ENCODE measurements at places on chromosomes 3 and 15.

DNA sequence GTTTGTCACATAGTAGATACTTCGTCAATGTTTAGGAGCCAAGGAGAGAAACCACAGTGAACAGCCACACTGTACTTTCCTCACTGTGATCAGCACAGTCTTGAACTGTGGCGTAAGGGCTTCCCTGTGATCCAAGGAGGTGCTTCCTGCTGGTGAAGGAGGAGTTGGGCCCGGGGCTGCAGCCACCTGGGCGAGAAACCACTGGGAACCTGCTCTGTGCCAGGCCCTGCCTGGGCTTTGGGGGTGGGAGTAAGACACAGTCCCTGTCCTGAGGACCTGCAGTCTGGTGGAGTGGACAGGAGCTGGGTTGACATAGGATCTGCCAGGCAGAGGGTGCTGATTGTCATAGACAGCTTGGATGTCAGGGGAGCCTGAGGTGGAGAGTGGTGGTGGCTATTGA lies 60.5 kb upstream of the MRPS22 start:
- no peak for DNase-seq

DNA sequence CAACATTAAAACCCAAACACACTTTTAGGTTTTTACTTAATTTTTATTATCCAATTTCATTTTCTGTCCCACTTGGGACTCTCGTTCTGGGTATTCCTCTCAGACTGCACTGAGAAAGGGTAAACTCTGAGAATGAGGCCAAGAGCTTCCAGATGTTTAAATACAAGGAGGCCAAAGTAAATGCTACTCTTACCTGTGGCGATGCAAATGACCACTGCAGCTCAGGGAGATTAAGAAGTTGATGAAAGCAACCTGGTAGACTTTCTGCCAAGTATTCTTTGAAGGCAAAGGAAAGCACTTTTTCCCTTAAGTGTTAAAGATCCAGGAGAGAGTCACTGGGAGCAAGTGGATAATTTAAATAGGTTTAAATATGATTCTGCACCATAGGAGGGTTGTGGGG lies 39.1 kb downstream of the NPTN start:
- no peak for DNase-seq

- DNase-seq: no peak
Observed at GRCh38 chr15:66298803-66299251, 5.5 kb downstream of the DIS3L start.

DNA sequence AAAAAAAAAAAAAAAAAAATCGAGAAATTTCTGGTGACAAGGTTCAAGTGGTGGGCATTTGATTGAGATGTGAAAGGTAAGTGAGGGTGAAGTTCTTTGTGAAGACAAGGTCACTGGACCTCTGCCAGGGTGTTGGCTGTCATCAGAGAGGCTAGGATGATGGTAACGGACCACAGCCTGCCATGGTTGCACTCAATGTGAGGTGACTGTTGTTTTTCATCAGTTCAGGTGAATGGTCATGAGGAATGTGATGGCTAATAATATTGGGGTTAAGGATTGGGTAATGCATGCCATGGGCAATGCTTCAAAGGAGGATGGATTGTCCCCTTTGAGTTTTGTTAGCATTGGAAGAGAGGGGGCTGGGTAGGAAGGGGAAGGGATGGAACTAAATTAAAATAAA lies 4.3 kb upstream of the ALPK3 start:
- DNase-seq: no peak

DNA sequence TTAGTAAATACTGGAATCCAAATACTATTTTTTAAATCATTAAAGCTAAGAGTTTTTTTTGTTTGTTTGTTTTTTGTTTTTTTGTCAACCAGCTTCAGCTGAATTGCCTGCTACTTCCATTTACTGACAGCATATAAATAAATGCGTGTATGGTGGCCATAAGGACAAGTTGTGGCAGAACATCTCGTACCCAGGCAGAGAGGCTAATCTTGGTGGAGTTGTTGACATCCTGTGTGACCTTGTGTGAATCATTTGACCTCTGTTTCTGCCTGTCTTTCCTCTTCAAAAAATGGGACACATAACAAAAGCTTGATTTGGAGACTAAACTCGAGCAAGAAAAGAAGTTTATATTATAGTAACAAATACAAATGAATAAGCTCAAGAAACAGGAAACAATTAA lies 734.2 kb downstream of the MCTP2 start:
- DNase-seq: no peak

- no peak for DNase-seq
Observed at GRCh38 chr3:65110661-65111060, 422.9 kb upstream of the ADAMTS9 start.

DNA sequence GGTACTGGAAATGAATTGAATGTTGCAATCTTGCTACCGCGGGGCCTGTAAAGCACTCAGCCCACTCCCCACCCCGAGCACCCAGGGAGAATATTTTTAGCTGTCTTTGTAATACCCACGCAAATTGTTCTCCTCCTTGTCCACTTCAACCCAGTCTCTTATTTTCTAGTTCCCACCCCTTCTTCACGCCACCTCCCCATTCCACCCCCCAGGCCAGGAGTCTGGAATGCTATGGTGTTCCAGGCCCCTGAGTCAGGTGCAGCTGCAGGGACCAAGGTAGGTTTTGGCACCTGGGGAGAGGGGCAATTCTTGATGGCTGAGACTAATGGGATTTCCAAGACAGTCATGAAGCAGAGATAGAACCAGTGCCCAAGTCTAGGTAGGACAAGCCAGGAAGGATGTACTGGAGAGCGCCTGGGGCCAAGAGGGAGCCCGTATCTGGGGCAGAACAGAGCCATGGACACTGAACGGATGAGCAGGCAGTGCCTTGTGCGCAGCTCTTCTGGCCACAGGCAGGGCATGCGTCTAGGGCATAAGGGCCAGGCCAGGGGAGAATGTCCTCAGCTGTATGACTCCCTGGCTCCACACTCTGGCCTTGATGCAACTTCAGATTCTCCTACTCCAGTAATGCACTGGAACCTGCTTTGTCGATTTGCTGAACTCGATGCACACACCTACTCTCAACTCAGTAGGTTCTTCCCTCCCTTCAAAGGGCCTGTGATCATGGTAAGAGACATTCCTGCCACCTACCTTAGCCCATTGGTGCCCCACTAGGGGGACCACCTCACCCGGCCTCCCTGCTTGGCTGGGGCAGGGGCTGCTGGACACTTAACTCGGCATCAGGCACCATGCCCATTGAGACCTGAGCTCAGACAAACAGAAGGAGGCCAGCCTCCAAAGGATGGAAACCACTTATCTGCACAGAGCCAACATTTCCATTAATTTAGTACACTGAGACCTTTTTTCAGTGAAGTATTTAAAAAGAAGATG lies 34.6 kb upstream of the MAGEF1 start:
- no peak for DNase-seq

- no peak for DNase-seq
Observed at GRCh38 chr3:9803494-9803893, 6.6 kb upstream of the TTLL3 start.

Measured in stimulated activated CD8-positive, alpha-beta memory T cell treated with anti-CD3 and anti-CD28 coated beads, Interleukin-4, amount 100 ng/mL, for 4 hours (primary cell).